Endothelial cell (in vitro differentiated cells): ENCODE measurements at places on chromosomes 7 and 10.

DNA sequence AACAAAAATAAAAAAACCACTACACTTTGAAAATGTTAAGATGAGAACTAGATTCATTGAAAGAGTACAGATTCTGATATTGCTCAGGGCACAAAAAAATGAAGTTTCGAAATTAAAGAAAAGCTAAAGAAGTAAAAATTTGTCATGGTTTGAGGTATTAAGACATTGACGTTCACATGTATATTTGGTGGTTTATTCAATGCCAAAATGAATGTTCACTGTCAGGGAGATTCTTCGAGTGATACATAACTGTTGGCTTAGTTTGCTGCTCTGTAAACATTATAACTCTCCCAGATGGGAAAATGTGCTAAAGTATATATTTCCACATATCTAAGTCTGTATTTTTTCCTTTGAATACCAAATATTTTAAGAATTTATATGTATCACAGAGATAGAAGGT, 345.0 kb downstream of the SEMA3D start:
- DNase-seq, result no peak

- no peak for DNase-seq
Observed at GRCh38 chr7:74074770-74075169, 8.8 kb upstream of the LIMK1 start.

DNA sequence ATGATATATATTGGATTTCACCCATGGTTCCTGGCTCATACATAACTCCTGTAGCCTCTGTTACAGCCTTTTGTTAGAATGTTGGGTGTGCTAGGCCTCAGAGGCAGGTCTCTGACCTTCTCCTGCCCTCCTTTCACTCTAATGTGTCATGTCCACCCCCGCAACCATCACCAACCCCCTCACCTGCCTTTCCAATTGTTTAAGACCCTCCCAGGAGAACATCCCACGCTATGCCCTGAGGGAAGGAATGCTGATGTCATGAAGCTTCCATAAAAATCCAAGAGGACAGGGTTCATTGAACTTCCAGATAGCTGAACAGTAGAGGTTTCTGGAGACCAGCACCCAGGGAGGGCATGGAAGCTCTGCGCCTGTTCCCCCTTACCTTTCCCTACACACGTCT, 30.8 kb upstream of the C10orf67 start:
- no peak for DNase-seq

GRCh38 chr10:113225903-113226302, 275.9 kb downstream of the TCF7L2 start:
- no peak for DNase-seq

GRCh38 chr7:28173531-28173930, 7.1 kb downstream of the JAZF1 start:
- no peak for DNase-seq

DNA sequence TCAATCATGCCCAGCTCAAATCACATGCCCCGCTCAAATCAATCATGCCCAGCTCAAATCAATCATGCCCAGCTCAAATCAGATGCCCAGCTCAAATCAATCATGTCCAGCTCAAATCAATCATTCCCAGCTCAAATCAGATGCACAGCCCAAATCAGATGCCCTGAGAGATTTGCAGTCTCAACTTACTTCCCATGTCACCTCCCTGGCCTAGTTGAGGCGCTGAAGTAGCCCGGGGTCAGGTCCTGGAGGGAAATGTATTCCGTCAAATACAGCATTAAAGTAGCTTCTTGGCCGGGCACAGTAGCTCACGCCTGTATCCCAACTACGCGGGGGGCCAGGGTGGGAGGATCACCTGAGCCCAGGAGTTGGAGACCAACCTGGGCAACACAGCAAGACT, 15.7 kb upstream of the PRKAR1B start:
- DNase-seq, result no peak

DNA sequence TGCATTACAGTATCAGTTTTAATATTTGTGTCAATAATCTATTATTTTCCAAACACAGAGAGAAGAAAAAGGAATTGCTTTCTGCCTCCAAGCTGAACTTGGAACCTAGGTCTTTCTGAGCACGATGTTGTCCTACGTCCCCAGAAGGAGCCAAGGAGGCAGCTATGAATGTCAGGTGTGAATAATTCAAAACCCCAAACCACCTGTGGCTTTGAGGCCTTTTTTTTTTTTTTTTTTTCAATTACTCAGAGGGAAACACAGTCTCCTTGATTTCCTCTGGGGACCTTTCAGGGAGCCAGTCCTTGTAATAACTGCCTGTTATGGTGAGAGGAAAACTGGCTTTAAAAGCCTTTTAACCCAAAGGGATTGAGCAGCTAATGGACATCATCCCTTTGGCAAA, 8.3 kb downstream of the GPR85 start:
- DNase-seq, result no peak

DNA sequence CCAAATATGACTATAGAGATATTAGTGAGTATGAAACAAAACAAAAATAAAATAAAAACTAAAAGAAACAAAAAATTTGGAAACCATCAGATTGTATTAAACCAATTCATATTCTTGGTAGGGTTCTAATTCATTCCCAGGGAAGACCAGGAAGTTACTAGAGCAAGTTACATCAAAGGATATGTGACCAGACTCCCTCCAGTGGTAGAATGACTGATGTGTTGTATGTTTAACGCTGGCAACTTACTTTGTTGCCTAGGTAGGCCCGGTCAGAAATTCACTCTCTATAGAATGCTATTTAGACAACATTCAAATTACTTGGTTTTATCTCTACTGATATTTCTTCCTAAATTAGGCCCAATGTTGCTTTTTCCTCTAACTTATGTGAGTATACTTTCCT, 5.2 kb downstream of the PHYHIPL start:
- peak; percentile 6 for DNase-seq

DNA sequence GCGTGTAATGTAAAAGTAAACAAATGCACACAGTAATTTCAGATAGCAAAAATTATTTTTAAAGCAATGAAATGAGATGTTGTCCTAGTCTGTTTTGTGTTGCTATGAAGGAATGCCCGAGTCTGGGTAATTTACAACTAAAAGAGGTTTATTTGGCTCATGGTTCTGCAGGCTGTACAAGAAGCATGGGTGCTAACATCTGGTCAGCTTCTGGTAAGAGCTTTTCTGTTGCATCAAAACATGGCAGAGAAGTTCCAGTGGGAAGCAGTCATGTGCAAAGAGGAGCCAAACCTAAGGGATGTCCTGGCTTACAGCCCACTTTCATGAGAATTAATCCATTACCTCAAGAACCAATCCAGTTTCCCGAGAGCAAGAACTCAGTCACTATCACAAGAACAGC, 62.9 kb upstream of the MNX1 start:
- no peak for DNase-seq

DNA sequence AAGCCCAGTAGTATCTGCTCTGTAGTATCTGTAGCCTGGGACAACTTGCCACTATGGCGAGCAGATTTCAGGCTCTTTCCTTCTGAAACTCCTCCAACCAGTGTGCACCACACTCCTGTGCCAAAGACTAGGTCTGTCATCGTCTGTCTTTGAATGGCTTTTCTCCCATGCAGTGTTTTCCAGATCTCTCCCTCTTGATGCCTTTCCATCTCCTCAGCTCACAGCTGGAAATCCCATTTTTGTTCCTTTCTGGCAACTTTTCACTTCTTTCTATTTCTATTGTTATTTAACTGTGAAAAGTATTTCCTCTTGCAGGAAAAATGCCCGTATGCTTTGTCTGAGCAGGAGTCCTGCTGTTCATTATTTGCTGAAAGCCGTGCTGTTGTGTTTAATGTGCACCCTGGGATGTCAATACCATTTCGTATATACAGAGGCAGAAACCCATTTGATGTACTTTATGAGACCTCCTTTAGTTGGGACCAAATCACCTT, 373.7 kb downstream of the PHTF2 start:
- DNase-seq, result no peak

DNA sequence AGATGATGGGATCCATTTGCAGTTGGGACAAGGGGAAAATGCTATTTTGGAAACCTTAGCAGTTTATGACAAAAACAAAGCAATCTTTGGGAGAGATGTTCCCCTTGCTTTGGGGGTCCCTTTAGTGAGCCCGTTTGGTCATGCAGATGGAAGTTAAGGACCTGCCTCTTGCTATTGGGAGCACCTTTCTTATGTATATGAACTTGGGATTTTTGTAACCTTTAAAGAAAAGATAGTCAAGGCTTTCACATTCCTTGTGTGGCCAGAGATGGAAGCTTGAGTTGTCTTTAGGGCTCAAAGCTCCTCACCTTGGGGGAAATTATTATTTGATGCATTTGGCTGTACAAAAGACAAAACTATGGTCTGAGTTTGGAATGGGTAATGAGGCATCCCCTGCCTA, 179.0 kb upstream of the PLPP4 start:
- DNase-seq, result no peak

- no peak for DNase-seq
Observed at GRCh38 chr10:56258378-56258777, 102.7 kb downstream of the ZWINT start.

GRCh38 chr10:112605063-112605462, 158.0 kb downstream of the VTI1A start:
- no peak for DNase-seq

DNA sequence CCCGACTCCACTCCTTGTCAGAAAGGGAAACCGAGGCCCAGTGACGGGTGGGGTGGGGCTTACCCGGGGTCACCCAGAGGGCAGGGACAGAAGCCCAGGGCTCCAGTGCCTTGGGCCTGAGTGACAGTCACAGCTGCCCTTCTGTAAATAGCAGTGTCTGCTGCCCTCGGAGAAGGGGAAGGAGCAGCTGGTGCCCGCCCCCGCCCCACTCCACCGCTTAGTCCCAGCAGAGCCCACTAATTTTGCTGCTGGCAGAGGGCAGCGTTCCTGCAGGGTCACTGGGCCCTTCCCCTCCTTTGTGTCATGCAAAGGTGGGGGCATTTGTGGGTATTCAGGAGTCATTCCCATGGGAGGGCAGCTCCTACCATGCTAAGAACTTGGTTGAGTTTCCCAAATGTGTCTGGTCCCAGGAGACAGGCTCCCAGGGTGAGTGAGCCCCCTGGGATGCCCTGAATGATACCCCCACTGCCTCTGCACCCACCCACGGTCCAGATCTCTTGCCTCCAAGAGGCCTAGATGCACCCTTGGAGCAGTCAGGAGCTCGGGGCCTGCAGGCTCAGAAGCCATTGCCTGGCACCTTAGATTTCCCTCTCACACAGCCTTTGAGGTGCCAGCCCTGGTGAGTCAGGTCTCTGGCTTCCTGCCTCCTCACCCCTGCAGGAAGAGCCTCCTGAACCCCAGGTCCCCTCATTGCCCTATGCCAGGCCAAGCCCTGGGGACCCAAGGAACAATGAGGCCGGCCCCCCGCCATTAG, 17.2 kb downstream of the SH2B2 start:
- no peak for DNase-seq

DNA sequence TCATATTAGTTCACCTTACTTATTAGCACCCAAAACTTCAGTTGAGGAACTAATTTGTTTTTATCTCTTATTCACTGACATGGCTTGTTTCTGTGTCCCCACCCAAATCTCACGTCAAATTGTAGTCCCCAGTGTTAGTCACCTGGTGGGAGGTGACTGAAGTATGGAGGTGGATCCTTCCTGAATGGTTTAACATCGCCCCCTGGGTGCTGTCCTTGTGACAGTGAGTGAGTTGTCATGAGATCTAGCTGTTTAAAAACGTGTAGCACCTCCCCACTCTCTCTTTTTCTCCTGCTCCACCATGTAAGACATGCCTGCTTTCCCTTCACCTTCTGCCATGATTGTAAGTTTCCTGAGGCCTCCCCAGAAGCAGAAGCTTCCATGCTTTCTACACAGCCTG, 75.0 kb upstream of the HECTD2 start:
- DNase-seq, result no peak

DNA sequence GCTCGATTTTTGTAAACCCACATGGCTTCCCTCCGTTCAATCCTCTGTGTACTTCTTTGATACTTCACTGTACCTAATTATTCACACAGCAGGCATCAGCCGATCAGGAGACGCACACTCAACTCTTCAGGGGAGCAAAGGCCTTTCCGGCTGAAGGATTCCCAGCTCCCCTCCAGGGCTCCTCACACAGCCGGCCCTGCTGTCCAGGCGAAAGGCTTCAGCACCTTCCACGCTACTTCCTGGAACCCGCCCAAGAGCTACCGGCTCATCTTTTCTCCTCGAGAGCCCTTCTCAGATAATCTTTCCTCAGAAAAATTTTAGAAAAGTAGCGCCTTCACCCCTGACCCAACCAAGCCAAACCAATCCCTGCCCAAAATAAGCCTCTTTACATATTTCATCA, 270.4 kb downstream of the ZMYND11 start:
- no peak for DNase-seq

- no peak for DNase-seq
Observed at GRCh38 chr7:14271441-14271840, 282.0 kb upstream of the ETV1 start.

- no peak for DNase-seq
Observed at GRCh38 chr7:26467104-26467503, 175.4 kb downstream of the SNX10 start.

GRCh38 chr7:5693529-5693928, 87.9 kb downstream of the RNF216 start:
- no peak for DNase-seq

- DNase-seq, result no peak
Observed at GRCh38 chr7:55191926-55192692, 173.0 kb upstream of the LANCL2 start.

DNA sequence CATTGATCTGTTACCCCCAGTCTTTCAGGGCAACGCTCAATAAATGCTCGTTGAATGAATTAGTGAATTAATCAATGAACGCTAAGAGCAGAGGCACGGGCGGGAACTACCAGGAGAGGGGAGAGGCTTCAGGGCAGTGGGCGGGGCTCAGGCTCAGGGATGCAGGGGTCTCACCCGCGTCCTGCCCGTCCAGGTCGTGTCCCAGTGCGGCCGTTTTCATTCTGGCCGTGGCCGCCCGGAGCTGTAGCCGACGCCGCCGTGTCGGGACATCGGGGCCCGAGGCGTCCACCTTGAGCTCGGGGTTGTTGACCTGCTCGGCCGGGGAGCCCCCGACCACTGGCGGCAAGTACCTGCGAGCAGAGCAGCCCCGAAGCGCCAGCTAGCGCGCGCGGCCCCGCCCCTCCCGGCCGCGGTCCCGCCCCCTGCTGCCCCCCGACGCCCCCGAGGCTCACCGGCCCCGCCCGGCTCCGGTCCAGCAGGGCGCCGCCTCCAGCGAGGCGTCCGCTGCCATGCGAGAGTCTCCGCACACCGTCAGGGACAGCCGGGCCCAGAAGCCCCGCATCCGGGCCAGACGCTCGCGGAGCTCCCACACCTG, 2.8 kb upstream of the GAL3ST4 start:
- peak; percentile 31 for DNase-seq

DNA sequence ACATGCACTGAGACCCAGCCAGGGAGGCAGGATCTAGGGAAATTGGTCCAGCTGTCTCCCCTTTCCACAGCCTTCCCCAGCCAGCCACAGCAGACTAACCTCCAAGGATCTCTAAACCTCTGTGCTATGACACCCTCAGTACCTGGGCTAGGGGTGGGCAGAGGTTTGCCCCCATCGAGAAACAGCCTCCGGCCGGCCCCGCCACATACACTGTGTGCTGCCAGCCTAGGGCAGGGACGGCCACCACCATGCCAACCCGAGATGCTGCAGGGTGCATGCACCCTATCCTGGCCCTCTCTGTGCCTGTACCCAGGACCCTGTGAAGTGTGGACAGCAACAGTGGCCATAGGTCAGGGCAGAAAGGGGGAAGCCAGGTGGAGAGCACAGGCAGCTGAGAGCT, 58.1 kb downstream of the PARP12 start:
- no peak for DNase-seq

- no peak for DNase-seq
Observed at GRCh38 chr7:104124893-104125477, 82.8 kb downstream of the ORC5 start.

GRCh38 chr10:76976142-76976541, 661.5 kb downstream of the KCNMA1 start:
- no peak for DNase-seq
